ENCODE measurements at places on chromosomes 4 and X. TPM values are rescaled to one million over a fixed set of nuclear protein-coding genes. Genes with fewer than 3 reads are reported as not detected.

DNA sequence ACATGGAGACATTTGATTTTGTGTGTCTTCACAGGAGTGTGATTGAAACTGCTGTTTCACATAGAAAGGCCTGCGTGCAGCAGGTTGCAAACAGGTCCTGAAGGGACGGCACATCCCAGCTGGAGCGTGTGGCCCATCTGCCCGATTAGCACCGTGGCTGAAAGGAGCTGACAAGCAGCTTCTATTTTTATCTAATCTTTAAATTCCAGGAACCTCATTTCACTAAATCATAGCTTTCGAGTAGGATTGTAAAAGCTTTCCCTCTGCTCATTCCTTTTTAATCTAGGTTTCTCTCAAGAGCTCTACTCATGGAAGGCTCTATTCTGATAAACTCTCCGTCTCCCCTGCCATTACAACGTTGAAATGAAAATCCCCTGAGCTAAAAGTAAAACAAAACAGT is 106.8 kb downstream of the FSTL5 start:
- DNase-seq: no peak

GRCh38 chrX:21166272-21166982 is 207.8 kb upstream of the CNKSR2 start:
- DNase-seq: no peak

ADRA2C gene
- 105 TPM for total RNA-seq

DNA sequence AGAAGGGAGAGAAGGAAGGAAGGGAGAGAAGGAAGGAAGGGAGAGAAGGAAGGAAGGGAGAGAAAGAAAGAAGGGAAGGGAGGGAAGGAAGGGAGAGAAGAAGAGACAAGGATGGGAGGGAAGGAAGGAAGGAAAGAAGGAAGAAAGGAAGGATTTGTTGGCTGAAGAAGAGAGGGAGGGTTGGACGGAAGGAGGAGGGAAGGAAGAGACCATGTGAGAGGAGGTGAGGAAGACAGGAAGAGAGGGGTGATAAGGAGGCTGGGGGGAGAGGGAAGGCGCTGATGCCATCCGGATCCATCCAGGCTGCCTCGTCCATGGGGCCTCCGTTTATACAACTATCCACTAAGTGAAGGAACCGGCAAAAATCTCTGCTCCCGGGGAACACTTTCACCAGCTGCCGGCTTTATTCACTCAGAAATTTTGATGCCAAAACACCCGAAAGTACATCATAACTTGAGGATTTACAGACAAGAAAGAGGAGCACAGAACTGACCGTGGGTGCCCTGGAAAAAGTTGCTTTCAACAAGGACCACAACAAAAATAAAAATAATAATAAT is 14.9 kb downstream of the DHRSX start:
- DNase-seq: no peak

DNA sequence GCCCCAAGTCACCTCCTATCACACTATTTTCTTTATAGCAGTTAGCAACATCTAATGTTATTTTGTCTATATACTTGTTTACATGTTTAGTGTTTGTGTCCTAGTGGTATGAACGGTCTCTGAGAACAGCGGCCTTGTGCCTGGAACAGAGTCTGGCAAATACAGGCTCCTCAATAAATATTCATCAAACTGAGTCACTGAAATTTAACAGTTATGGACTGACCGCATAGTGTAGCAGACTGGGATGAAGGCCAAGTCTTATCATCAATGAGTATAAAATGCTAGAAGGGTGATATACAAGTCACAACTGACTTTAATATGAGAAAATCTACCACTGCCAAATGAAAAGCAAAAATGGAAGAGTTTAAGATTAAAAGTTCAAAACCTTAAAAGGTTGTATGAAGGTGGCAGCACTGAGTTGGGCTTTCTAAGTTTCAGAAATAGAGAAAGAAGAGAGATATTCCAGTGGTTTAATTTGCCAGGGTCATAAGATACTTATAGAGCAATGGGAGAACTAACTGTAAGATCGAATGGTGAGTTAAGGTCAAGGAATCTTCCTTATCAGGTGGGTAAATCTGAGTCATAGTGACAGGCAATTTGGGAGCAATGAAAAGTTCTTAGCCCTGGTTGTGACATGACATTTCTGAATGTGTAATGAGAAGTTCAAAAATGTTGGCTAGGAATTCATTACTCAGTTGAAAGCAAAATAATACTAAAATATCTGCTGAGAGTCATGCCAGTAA is 34.9 kb downstream of the ELOVL6 start:
- DNase-seq: no peak

- no peak for DNase-seq
These were observed 146.4 kb upstream of the DCAF8L1 start for GRCh38 chrX:28127662-28128061.

- DNase-seq: no peak
These were observed 6.9 kb downstream of the L1CAM start for GRCh38 chrX:153878969-153879653.

- no peak for DNase-seq
These were observed 1662.8 kb upstream of the ADGRL3 start for GRCh38 chr4:59537246-59537886.

GRCh38 chrX:15158736-15159406 is 111.0 kb downstream of the ASB9 start:
- DNase-seq: no peak

TMLHE gene
- 18.3 TPM for total RNA-seq

BMP3 gene
- 1.4 TPM for total RNA-seq

DNA sequence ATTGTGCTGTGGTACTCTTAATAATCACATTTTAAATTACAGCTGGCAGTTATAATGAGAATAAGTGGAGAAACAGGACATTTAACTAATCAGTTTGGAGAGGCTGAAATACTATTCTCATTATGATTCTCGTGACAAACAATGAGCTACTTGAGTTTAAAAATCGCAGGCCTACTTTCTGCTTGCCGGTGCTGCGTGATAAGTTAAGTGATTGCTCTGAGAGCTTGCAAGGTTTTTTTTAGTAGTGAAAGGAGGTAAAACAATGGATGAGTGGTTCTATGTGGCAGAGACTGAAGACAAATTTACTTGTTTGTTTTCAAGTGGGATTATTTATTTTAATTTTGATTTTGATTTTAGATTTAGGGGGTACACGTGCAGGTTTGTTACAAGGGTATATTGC is 114.0 kb downstream of the RAPGEF2 start:
- DNase-seq: no peak

BTC gene
- 7.8 TPM for total RNA-seq

PRAF2 gene
- 25.7 TPM for total RNA-seq

GRCh38 chr4:86970447-86971354 is 35.9 kb downstream of the AFF1 start:
- no peak for DNase-seq

VGLL1 gene
- total RNA-seq: not detected

DNA sequence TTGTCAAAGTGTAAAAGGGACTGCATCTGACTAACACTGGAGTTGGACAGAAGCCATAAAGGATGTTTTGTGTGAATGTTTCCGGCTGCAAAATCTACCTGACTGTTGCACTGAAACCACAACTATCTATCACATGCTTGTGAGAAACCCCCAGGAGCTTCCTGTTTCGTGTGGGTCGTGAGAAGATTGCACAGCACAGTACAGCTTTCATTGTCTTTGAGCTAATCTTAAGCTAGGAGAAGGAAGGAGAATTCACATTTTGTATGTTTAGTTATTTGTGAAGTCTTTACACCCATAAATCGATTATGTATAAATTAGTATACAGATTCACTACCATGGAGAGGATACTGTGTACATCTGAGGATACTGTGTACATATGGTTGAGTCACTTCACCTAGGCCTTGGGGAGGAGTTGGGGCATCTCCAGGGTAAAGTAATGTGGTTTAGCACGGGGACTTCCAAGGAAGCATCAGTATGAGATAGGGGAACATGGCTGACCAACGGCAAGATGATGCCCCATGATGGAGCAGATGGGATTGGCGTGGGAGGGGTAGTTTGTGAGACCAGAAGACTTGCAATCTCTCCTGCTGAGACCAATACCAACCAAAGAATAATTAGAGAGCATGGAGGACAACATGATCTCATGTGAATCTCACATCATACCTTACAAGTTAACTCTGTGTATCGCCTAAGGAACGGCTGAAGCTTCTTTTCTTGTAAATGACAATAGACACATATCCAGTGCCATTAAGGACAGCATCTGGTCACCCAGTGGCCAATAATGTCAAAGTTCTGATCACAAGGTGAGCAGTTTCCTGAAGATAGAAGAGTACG is 43.1 kb upstream of the FAM9C start:
- no peak for DNase-seq

RASSF6 gene
- not detected for total RNA-seq

DNA sequence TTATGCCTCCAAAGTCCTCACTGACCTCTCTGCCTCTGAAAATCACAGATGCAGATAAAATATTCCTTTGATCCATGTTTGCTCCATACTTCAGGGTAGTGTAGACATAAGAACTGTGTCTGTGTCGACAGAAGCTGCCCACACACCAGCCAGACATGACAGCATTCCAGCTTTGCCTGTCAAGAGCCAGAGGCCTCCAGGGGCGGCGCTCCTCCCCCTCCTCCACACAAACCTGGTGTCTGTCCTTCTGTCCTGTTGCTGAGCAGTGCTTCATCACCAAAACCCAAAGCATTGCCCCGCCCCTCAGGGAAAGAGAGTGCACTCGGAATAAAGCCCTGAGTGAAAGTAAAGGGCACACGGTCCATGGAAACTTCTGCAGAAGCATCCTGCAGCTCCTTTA is 379.4 kb downstream of the FBXW7 start:
- DNase-seq: no peak

GRCh38 chrX:41923978-41924683 is 777 bp upstream of the CASK start:
- no peak for DNase-seq

- no peak for DNase-seq
These were observed 153.4 kb downstream of the FMR1NB start for GRCh38 chrX:148134578-148134977.

DNA sequence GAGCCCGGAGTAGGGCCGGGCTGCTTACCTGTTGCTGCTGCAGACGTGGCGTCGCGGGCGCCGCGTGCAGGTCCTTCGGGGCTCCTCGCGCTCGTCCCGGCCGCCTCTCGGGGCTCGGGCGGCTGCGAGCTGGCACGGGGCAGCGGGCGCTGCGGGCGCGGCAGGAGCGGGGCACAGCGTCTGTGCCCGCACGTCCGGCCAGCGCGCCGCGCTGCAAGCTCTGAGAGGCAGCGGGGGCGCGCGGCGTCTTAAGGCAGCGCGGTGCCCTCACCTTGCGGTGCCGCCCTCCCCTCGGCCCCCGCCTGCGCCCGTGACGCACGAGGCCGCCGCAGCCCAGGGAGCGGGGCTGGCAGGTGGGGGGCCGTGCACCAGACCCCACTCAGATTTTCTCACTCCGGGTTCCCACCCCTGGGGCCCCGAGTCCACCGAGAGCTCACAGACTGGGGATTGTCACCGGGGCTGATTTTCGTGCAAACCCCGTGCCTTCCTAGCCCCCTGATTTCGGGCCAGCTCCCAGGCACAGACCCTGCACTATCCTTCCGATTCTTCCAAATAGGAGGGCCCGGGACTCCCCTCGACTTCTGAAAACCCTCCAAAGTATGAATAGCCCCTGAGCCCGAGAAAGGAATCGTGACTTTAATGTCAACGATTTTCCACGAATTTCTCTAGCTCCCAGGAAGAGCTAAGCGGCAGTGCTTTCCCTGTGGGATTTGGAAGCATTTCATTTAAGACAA is at the start of gene GPR101:
TSS of gene GPR101 (minus strand) at position 222 of the 734 bp plus-strand sequence. CDS start 2,321 bp downstream, outside the sequence.
- DNase-seq: no peak

TEC gene
- total RNA-seq: 4.5 TPM

H2BW2 gene
- not detected for total RNA-seq

DNA sequence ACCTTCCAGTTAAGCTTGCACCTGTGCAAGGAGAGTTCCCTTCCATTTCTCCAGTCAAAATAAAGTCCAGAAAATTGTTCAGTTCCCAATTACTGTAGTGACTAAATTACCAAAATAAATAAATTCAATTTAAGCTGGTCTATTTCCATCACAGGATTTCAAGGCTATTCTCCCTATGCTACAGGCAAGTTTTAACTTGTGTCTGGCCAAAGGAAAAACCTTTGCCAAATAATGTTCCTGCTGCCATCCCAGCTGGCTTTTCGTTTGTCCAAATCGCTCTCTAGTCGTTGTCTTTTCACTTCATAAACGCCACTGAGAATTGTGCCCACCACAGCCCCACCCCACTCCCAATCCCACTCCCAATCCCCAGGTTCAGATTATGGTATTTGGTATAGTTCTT is 2.4 kb downstream of the KCTD8 start:
- no peak for DNase-seq

FAM133A gene
- 0.35 TPM for total RNA-seq

GRCh38 chr4:81215931-81216330 is 909 bp upstream of the PRKG2 start:
- DNase-seq: no peak

PNCK gene
- 3.2 TPM for total RNA-seq

- no peak for DNase-seq
These were observed 249.5 kb downstream of the BCOR start for GRCh38 chrX:39848243-39848642.

GRCh38 chr4:45030059-45030458 is 303.7 kb upstream of the GNPDA2 start:
- no peak for DNase-seq

MAGEA1 gene
- not detected for total RNA-seq

FAM47E gene
- total RNA-seq: 0.54 TPM
